Activated CD4-positive, alpha-beta T cell treated with anti-CD3 and anti-CD28 coated beads, Interleukin-2, amount 50 U/mL, for 16 hours (primary cell): ENCODE measurements at places on chromosomes 1 and 21.

DNA sequence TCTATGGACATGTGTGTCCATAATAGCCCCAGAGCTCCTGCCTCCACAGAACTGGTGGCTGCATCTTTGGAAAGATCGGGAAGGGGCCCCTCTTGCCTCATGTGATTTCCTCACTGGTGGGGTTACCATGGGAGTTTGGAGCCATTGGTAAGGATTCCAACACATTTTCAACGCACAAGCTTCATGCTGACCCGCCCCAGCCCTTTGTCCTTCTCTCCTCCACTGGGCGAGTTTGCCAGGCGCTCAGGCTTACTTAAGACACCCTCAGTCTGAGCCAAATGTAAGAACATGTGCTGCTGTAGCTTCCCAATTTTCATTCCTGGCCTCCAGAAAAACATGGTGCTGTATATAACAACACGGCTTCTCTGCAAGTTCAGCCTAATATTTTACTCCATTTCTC lies 72.4 kb downstream of the ATP5PO start:
- no peak for DNase-seq

- DNase-seq: no peak
Observed at GRCh38 chr1:20662110-20662475, 924 bp upstream of the DDOST start.

- DNase-seq: peak; percentile 48
Observed at GRCh38 chr1:211135342-211135950, 1.5 kb upstream of the KCNH1 start.

GRCh38 chr1:202964791-202965410 lies 2.2 kb downstream of the CYB5R1 start:
- DNase-seq: no peak

- DNase-seq: no peak
Observed at GRCh38 chr1:3504151-3504821, 49.8 kb downstream of the ARHGEF16 start.

DNA sequence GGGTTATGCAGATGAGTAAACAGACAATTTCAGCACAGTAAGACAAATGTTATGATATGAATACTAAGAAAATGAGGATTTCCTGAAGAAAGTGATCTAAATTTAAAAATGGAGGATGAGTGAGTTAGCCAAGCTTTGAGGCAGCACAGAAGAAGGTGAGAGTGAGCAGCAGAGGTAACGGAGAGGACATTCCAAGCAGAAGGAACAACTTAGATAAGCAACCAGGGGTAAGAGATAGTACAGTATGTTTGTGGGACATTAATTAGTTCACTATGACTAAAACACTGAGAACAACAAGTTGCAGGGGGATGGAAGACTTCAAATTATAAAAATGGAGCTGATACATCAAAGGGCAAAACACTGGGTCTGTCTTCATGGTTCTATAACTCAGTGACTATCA lies 22.8 kb downstream of the PRPF38A start:
- DNase-seq: no peak

DNA sequence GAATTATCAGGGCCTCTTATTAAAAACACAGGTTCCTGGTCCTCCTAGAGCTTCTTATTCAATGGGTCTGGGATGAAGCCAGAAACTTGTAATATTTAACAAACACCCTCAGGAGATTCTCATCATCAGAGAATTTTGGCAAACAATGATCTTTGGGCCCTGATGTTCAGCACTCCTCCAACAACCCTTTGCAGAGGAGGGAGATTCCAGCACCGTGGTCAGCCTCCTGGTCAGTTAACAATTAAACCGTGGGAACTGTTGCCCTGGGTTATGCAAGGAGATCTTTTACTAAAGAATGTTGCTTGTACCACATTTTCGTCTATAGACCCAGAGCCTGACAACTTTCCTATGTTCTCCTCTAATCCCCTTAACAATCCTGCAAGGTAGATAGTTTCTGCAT lies 294.4 kb downstream of the PLPP3 start:
- no peak for DNase-seq

DNA sequence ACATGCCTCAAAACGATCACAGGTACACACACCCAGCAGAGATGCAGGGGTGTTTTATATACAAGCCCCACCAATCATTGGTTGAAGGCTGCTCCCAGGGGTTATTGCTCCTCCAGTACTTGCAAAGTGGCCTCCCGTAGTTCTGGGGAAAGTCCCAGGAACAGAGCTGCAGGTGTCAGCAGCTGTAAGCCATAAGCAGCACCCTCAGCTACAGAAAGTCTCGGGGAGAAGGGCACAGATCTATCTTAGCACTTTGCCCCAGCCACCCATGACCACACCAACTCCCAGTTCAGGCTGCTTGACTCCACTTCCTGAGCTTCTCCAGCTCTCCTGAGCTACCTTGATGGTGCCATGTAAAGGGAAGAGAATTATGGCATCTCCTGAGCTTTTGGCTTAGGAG lies 222.7 kb upstream of the GJB5 start:
- no peak for DNase-seq

DNA sequence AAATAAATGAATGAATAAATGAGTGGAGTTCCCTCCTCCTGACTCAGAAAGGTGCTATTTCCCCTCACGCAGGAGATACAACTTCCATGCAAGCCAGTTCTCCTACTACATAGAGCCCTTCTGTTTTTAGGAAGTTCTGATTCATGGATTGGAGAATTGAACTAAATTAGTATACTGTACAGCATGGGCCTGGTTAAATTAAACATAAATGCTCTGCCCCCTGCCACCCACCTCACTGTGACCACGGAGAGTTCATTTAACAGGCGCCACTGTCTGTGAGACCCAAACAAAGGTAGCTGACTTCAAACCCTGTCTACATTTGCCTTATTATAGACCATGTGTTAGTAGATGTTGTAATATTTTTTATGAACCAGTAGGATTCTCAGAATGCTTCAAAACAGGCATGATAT lies 9.1 kb upstream of the IRF2BP2 start:
- no peak for DNase-seq

GRCh38 chr1:32470991-32471694 lies 6.3 kb downstream of the ZBTB8B start:
- peak; percentile 23 for DNase-seq

GRCh38 chr1:164272156-164272555 lies 286.8 kb upstream of the PBX1 start:
- DNase-seq: no peak

DNA sequence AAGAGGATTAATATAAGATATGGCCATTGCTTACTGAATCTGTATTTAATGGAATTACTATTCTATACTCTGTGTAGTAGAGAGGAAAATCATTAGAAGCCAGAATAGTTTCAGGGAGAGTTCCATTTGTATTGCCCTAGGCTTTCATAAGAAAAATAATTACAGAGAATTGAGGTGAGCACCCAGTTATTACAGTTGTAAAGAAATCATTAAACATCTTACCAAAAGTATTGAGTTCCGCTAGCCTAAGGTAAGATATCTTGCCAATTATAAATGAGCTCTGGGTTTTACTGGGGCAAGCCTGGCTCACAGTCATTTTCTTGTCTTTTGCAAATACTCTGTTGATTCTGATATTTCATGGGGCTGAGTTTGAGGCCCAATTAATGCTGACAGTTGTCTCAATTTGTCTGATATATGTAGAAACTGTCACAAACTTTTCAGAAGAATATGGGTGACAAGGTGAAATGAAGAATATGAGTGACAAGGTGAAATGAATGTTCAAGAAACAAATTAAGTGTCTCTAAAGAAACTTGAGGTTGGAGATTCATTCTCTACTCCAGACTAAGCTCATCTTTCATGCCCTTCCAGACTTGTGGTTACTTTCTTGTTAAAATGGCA lies 127.8 kb downstream of the PTGER3 start:
- DNase-seq: no peak

DNA sequence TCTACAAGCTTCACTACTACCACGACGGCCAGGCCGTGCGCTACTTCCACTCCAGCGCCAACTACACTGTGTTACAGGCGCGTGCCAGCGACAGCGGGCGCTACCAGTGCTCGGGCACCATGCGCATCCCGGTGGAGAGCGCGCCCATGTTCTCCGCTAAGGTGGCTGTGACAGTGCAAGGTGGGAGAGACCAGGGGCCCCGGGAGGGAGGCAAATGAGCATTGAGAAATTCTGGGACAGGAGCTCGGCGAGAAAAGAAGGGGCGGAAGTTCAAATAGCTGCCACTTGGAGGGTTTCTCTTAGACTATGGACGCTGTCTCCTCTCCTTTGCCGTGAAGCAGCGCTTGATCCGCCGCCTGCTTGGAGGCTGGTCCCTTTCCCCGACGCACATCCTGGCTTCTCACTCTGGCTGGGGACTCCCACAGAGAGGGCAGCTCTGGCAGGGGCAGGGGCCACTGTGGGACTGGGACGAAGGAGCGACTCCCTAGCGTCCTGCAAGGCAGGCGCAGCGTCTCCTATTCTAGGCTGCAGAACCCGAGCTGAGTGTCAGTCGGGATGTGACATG lies 4.6 kb downstream of the FCRLB start:
- DNase-seq: peak; percentile 18

GRCh38 chr1:169571450-169571849 lies 14.8 kb downstream of the F5 start:
- no peak for DNase-seq

DNA sequence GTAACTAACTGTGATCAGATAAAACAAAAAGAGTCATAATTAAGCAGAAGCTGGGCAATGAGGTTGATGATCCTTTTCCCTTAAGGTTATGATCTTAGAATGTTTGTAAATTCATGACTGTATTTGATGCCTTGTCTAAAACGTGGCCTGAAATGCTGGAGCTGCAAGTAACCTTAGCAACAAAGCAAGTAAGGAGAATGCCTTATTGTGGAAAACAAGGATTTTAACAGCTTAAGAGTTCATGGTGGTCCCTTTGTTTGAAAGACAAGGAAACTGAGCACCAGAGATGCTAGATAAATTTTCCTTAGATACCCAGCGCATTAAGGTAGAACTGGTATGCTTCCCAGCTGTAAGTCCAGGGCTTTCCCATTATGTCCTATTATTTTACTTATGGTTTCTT lies 25.7 kb upstream of the XPR1 start:
- no peak for DNase-seq

DNA sequence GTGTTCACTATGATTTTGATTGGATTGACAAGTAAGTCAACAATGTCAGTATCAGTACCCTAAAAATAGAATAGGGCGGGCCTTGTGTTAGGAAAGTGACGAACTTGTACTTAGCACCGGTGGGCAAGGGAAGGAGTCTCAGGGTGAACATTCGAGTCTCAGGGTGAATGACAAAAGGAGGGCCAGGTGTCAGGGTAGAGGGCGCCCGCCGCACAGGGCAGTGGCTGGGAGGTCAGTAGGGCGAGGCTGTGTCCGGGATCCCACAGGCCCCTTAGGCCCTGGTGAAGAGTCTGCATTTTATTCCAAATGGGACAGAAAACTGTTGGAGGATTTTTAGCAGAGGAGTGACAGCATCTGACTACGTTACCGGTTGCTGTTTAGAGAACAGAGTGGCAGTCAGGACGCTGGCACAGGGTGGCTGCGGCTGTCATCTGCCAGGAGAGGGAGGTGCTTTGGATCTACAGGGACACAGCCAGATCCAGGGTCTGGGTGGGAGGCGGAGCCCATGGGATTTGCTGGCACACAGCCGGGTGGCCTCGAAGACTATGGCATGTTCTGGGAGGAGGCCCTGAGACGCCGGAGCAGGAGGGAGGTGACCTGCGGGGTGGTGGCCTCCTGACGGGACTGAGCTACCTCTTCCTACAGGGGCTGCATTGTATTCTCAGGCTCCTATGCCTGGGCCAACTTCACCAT lies 11.0 kb downstream of the AGTRAP start:
- DNase-seq: no peak

DNA sequence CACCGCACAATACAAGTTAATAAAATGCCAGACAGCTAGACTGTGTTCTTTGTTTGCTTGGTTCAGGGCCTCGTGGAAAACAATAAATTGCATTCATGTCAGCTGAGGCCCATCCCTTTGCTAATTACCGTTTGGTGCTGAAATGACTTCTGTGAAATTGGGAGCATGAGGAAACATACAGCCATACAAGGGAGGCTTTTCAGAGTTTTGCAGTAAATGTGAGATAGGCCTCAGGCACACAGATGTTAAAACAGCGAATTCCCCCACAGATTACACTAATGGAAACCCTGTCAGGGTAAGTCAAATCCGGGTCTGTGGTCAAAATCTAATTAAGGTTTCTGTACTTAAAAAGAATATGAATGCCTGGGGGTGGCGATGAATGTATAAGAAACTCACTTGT lies 173.5 kb upstream of the LMO4 start:
- DNase-seq: no peak
